ENCODE measurements at places on chromosomes 4 and X. TPM values are rescaled to one million over a fixed set of nuclear protein-coding genes. Genes with fewer than 3 reads are reported as not detected.

GAGE2A gene
- not detected for total RNA-seq

ADH1B gene
- 52.0 TPM for total RNA-seq

NLGN4X gene
- total RNA-seq, result 0.58 TPM

GAGE12J gene
- not detected for total RNA-seq

DNA sequence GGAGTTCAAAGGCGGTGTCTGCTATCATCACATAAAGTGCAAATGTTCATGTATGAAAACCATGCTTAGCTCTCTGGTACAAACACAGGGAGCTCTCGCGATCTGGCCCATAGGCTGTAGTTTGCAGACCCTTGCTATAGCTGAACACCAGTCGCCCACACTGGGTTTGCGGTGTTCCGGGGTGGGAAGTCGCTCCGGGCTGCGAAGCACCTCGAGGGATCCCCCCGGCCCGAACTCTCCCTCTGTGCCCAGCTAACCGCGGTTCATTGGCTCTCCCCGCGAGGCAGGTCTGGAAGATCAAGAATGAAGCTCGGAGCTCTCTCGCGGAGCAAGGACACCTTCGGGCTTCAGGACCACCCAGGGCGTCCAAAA is 341 bp upstream of the PRPS2 start:
- no peak for DNase-seq

DNA sequence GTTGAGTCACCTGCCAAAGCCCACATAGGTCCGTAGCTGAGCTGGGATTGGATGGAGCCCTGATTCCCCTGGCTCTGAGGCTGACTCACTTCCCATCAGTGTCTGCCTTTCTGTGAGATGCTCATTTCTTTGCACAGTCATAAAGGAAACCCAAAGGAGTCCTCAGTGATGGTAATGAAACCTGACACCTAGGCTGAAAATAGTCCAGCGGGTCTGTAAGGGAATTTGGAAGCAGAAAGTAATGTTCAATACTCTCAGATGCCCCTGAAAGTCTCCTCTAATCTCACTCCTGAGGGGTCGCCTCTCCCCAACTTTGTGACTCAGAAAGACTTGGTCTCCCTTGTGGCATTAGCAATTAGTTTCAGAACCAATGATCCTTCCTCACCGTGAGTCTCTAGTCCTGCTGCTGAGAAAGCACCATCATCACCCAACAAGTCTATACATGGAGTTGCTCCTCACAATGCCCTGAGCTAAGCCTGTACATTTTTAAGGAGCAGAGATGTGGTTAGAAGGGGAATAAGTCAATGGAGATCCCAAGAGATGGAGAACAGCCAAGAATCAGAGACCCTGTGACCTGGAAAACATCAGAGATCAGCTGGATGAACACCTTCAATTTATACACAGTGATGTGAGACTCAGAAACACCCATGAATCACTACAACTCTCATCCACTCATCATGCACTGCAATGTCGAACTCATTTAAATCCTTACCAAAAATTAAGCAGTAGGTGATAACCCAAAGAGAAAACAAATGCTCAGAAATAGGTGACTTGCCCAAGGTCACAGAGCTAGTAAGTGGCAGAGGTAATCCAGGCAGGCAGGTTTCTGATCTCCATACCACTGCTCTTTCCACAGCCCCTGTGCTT is 219.0 kb upstream of the CPEB2 start:
- DNase-seq, result no peak

- no peak for DNase-seq
Measured at GRCh38 chrX:119231936-119232445, 4.1 kb upstream of the PGRMC1 start.

GRCh38 chr4:25367004-25367621 is 9.9 kb upstream of the ANAPC4 start:
- no peak for DNase-seq

GRCh38 chr4:168257768-168258167 is 60.8 kb downstream of the DDX60 start:
- DNase-seq, result no peak

DNA sequence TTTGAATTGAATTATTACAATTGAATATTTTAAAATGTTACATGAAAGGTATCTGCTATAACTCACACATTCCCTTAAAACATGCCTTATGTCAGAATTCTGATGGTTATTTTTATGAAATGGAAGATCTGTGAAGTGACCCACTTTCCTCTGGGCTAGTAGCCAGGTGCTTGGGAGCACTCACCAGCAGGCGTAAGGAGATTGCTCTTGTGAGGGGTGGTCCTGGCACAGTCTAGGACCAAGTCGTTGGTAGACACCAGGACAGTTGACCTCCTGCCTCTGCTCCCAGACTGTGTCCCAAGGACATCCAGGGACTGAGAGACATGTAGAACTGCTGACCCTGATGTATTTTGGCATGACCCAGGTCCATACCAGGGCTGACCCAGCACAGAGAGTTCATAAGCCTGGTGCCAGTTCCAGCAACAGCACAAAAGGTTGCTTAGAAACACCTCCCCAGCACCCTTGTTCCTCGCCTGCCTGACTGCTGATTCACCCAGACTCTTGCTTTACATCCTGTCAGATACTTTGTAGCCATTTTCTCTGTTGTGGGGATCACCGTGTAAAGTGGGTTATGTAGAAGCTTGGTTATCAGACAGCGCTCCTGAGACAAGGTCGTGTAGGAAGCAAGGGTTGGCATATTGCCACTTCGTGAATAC is 48.5 kb downstream of the NELFA start:
- DNase-seq, result no peak

DNA sequence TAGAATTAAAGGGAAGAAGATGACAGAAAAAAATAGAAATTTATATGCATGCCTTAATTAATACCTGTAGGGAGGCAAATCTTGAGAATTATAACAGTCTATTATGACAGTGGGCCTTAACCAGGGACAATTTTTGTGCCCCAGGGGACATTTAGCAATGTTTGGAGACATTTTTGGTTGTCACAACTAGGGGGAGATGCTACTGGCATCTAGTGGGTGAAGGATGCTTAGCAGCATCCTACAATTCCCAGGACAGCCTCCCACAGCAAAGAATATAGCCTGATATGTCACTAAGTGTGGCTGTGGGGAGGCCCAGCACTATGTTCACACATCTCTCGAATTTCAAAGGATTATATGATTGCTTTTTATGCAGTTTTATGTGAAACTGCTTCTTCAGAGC is 10.5 kb downstream of the GPR82 start:
- DNase-seq, result peak; percentile 19

All from stomach (tissue), 19 donors.